ENCODE measurements at places on chromosomes 5 and 9. TPM values are rescaled to one million over a fixed set of nuclear protein-coding genes. Genes with fewer than 3 reads are reported as not detected.

Gene SETD9
- total RNA-seq = 5.0 TPM

Gene GFI1B
- total RNA-seq = not detected

Gene OLFML2A
- not detected for total RNA-seq

Gene PCAT7
- not detected for total RNA-seq

Gene ADAMTS16
- total RNA-seq = not detected

Gene CD14
- total RNA-seq = 0.32 TPM

Gene TLX3
- not detected for total RNA-seq

Gene SLC6A7
- not detected for total RNA-seq
